ENCODE measurements at places on chromosomes 1 and 21.

DNA sequence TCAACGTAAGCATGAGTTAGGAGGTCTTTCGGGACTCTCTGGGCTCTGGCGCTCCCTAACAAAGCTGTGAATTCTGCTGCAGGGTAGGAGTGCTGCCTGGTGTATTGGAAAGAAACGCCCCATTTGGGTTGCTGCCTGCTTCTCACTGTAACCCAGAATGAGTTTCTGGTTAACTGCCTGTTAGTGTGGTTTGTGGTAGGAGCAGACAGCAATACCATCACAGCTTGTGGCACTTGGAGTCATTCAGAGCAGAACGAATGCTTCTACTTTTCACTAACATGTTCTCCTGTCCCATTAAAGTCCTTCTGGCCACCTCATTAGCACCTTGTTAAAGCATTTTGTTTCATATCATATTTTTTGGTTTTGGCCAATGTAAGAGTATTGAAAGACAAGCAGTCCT is 18.1 kb downstream of the MAP3K7CL start:
- peak; percentile 89 for DNase-seq

DNA sequence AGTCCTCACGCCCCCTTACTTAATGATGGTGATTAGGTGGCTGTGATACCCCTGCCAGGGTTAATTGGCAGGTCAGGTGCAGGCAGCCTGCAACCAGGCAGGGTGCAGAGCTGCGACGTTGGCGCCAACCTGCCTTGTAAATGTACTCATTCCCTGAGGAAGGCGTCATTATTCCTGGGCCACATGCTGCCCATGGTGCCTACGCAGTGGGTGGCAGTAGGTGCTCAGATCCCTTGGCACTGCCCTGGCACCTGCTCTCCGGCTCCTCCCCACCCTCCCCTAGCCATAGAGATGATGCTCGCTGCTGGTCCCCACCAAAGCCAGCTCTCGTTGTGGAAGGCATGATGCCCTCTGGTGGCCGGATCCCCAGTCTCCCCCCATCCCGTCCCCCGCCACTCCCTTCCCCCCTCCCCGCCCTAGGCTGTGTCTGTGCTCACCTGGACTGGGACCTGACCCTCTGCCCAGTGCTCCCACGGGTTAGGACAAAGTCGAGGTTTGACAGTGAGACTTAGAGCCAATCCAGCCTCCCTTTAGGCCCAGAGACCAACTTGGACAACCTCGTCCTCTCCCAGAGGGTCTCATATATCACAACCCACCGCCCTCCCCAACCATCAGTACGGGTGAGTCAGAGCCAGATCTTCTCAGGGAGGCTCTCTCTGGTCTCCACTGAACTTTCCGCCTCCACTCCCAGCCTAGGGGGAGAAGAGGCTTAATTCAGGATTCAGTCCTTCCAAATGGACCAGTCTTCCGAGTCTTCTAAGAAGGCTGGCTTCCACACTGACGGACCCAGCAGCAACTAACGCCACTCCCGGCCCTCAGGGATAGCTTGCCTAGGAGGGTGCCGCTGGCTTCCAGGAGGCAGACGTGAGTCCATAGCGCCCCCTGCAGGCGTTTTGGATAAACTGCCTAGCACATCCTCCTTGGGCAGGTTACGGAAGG is 5.7 kb downstream of the KRTCAP2 start:
- DNase-seq: peak; percentile 78

GRCh38 chr1:173267453-173267945 is 60.4 kb upstream of the TNFSF4 start:
- DNase-seq: peak; percentile 97

DNA sequence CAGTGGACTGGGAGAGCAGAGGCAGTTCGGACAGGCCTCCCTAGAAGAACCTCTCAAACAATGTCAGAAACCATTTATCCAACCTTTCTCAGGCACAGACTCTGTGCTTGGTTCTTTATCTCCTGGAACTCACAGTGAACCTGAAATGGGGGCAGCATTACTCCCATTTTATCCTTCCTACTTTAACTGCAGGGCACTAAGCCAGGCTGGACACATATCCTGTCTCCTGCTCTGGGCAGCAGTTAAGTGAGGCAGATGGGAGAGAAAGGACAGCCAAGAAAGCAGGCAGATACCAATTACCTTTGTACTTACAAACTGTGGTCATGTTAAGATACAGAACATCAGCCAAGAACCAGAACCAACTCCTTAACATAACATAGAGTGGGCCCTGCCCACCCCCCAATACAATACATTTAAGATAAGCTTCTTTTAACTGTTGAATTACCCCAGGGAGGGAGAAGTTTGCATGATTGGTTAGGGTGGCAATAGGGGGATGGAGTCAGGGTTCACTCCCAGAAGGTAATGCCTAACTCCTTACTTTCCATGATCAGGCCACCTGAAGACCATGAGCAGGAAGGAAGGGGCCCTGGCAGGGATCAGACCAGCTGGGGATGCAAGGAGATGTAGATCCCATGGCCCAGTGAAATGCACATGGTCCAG is 10.9 kb downstream of the KDF1 start:
- DNase-seq: no peak

DNA sequence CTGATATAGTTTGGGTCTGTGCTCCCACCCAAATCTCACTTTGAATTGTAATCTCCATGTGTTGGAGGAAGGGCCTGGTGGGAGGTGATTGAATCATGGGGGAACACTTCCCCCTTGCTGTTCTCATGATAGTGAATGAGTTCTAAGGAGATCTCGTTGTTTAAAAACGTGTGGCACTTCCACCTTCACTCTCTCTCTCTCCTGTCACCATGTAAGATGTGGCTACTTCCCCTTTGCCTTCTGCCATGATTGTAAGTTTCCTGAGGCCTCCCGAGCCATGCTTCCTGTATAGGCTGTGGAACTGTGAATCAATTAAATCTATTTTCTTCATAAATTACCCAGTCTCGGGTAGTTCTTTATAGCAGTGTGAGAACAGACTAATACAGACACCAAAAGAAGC is 40.4 kb downstream of the FRRS1 start:
- DNase-seq: no peak

DNA sequence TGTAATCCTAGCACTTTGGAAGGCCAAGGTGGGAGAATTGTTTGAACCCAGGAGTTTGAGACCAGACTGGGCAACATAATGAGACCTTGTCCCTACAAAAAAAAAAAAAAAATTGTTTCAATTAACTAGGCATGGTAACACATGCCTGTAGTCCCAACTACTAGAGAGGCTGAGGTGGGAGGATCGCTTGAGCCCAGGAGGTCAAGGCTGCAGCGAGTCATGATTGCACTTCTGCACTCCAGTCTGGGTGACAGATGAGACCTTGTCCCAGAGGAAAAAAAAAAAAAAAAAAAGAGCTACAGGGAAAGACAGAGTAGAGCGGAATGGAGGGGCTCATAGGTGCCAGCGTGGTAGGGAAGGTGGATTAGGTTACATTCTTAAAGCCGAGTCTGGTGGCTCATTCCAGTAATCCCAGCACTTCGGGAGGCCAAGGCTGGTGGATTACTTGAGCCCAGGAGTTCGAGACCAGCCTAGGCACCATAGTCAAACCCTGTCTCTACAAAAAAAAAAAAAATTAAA is 21.0 kb upstream of the PADI6 start:
- no peak for DNase-seq

DNA sequence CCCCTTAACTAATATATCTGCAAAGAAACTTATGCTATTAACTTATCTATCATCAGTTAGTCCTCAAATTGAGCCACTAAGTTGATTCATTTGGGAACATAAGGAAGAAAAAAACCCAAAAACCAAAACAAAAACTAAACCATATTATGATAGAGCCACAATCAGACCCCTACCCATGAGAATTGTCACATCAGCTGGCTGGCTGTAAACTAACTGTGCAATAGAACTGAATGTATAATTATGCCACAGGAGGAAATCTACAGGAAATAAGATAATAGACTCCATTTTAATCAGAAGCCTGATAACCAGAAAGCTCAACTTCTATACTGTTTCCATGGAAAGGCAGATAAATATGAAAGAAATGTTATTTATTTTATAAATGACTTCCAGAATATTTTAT is 110.0 kb downstream of the RGL1 start:
- DNase-seq: no peak

DNA sequence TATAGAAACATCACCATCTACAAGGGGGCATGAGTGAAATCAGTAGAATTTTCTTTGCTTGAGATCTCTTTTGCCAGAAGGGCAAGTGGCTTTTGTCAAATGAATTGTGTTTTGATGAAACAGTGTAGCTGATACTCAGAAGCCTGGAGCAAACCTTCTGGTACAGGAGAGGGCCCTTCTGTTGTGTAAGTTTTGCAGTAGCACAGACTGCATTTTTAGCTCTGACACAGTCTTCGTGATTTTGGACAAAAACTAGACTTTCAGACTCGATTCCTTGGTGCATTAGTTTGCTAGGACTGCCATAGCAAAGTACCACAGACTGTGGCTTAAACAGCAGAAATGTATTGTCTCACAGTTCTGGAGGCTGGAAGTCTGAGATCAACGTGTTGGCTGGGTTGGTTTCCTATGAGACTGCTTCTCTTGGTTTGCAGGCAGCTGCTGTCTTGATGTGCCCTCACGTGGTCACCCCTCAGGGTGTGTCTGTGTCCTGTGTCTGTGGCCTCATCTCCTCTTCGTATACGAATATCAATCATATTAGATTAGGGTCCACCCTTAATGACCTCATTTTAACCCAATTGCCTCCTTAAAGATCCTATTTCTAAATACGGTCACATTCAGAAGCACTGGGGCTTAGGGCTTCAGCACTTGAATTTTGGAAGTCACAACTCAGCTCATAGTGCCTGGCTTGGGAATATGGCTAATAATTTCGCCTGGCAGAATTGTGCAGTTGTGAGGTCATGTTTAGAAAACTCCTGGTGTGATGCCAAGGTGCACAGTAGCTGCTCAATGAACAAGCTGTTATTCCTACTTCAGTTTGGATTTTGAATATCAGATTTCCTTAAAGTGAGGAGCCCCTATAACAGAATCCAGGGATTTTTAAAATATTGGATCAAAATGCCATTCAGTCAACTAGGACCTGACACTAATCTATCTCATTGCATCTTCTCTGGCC is 21.2 kb upstream of the DISC1 start:
- DNase-seq: no peak

- no peak for DNase-seq
Observed at GRCh38 chr1:61083013-61083806, 849 bp downstream of the NFIA start.

- no peak for DNase-seq
Observed at GRCh38 chr1:234918961-234919761, 209.5 kb downstream of the TOMM20 start.

GRCh38 chr1:14696761-14697160 is 98.3 kb downstream of the KAZN start:
- DNase-seq: no peak

DNA sequence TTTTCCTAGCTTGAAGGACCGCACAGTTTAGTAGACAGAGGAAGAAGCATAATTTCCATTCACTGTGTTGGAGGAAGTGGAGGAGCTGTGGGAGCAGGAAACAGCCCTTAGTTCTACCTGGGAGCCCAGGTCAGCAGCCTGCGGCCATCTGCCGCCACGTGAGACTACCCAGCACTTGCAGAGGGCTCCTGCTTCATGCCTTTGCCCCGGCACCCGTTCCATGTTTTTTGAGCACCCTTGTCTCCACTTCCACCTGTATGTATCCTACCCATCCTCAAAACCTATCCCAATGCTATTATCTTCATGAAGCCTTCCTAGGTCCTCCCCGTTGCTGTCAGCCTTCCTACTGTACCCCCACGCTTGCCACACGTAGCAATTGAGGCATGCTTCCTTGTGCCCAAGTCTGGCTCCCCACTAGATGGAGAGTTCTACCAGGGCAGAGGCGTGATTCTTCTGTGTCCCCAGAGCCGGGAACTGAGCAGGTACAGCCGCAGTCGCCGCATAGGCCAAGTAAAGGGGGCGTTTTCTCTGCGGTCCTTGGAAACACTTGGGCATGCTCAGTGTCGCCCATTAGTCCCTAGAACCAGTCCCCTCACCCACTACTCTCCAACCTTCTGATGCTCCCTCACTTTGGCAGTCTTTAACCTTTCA is 1.9 kb downstream of the SLC6A9 start:
- DNase-seq: no peak

DNA sequence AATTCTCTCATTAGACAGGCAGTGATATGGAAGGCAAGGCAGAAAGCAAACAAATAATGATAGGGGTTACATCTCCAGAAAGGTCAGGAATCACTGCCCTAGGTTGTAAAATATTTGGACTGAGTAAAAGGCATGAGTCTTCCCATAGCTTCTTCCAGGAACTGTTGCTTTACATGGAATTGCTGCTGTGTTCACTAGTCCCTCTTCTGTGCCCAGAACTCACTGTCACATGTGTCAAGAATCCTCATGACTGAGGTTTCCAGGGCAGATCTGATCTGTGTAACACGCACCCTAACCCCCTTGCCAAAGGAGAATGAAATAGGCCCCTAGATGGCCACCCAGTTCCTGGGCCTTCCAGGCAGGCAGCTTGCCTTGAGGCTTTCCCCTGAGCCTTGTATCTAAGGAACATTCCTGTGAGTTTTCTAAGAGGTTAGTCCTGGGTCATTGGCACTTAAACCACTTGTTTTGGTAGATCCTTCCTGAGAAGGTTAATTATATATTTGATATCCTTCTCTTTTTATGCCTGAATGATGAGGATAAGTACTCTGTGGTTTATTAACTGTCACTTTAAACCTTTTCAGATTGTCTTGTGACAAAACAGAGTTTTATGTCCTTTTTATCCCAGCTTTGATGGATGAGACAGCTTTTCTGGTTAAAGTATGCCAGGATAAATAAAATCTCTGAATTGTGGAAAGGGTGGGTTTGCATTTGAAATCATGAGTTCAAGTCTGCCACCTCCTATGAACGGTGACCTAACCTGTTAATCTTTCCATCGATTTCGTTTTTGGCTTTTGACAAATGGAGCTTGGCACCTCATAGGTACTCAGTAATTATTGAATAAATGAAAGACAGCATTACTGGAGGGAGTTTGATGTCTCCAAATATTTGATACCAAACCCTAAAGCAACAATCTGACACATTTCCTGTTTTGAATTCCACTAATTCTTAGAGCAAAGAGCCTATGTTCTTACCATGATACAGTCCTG is 163.3 kb downstream of the DHRS3 start:
- DNase-seq: peak; percentile 64

- peak; percentile 93 for DNase-seq
Observed at GRCh38 chr1:227174164-227174563, 144.1 kb downstream of the CDC42BPA start.

GRCh38 chr1:112319371-112320040 is 76.5 kb upstream of the CTTNBP2NL start:
- DNase-seq: no peak

- peak; percentile 94 for DNase-seq
Observed at GRCh38 chr1:225766967-225767633, 10.5 kb upstream of the SRP9 start.

- no peak for DNase-seq
Observed at GRCh38 chr1:201539561-201540431, 869 bp downstream of the NAV1 start.

Measured in fibroblast of upper back skin (primary cell).